Suppressor macrophage (primary cell): ENCODE measurements at places on chromosomes 7 and 10.

GRCh38 chr10:43083764-43084163, 6.9 kb downstream of the RET start:
- no peak for DNase-seq

- no peak for DNase-seq
Measured at GRCh38 chr7:151800391-151800790, 76.5 kb downstream of the PRKAG2 start.

GRCh38 chr10:14858338-14858960, 20.2 kb upstream of the SUV39H2 start:
- no peak for DNase-seq

- no peak for DNase-seq
Measured at GRCh38 chr10:69451784-69452251, 553 bp downstream of the TSPAN15 start.

DNA sequence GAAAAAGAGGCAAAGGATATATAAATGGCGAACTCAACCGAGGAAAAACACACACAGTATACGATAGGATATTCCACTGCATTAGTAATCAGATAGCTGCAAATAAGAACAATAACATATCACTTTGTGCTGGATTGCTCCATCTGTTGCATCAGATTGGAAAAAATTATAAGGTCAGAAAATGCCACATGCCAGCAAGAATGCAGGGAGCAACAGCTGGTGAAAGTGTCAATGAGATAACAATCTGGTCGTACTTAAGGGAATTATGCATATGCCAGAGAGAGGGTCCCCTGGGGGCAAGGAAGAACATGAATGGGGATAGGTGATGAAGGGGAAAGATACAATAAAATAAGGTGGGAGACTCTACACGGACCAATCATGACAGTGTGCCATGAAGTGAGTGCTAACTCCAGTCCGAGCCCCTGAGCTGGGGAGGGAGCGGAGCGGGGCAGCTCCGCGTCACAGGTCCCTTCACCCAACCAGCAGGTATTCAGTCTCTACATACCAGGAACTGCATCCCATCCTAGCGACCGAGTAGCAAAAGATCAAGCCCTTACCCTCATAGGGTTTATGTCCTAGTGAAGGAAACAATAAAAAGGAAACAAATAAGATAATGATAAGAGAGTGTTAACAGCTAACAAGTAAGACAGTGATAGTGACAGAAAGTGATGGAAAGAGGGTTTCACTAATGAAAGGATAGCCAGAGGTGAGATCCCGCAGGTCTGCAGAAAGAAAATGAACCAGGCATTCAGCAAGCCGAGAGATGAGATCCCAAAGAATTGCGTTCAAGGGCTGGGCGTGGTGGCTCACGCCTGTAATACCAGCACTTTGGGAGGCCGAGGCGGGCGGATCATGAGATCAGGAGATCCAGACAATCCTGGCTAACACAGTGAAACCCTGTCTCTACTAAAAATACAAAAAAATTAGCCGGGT, 9.4 kb downstream of the MPP7 start:
- DNase-seq, result no peak

GRCh38 chr10:68492118-68492517, 20.3 kb upstream of the DNA2 start:
- peak; percentile 84 for DNase-seq

DNA sequence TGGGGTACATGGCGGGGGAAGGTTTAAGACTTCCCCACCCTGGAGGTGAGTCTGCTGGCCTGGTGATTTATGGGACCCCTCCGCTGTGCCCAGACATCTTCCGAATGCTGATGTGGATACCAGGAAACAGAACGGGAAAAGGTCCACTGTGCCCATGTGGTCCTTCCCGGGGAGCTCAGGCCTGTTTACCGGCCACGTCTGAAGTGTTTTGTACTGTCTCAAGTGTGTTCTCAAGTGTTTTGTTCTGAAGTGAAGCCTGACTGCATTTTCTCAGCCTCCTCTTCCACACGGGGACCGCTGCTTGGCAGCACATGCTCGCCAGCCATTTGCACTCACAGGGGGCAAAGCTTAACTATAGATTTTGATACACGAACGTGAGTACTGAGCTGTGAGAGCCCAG, 127.2 kb downstream of the TEX36 start:
- DNase-seq, result no peak

DNA sequence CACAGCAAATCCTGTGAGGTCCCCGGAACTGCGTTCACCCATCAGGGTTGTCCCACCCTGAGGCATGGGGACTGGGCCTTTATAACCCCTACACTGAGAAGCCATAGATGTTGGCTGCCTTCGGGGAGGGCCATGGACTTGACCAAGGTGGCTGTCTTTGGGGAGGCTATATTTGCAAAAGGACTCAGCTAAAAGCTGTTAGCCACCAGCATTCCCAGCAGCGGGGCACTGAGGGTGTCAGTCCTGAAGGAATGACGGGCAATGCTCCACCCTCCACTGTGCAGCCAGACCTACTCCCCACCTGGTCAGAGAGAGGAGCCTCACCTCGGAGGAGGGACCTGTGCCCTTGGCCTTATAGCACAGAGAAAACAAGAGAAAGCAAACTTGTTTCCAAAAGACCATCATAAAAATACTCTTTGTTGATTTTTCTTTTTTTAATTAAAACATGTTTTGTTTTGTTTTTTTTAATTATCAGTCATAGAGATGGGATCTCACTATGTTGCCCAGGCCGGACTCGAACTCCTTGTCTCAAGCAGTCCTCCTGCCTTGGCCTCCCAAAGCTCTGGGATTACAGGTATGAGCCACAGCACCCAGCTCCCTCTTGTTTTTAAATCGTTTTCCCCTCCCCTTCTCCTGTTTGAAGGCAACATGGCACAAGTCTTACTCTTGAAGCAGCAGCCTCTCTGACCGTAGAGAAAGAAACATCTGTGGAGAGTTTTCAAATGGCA, 26.7 kb upstream of the CUX1 start:
- no peak for DNase-seq

- DNase-seq, result no peak
Measured at GRCh38 chr10:44911081-44911540, at the start of gene TMEM72. Gene TMEM72, plus strand, starts transcription at chr10:44911337. Its CDS starts 176 bp downstream, at chr10:44911513.

- no peak for DNase-seq
Measured at GRCh38 chr10:95464280-95464679, 96.9 kb downstream of the SORBS1 start.

- no peak for DNase-seq
Measured at GRCh38 chr10:5619362-5620211, 46.8 kb downstream of the ASB13 start.

DNA sequence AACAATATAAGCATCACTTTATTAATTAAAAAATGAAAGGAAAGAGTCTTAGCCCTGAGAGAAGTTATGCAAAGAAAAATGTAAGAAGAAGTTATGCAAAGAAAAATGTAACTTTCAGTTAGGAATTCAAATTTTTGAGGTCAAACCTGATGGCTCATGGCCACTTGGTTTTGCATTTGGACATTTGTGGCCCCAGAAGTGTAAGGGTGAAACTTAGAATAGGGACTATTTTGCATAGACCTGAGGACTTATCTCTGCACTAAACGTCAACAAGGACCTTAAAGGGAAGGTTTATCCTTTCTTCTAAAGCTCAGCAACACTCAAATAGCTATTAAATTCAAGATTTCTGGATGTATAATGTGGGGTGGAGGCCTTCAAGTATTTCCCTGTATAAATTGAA, 724.5 kb upstream of the POT1 start:
- no peak for DNase-seq

- no peak for DNase-seq
Measured at GRCh38 chr7:142338633-142339501, 81.0 kb upstream of the PRSS58 start.

- DNase-seq, result no peak
Measured at GRCh38 chr7:143399151-143399550, 9.5 kb downstream of the EPHA1 start.

- DNase-seq, result no peak
Measured at GRCh38 chr10:130740915-130741750, 570.4 kb downstream of the TCERG1L start.

GRCh38 chr7:77320714-77321113, 95.4 kb downstream of the GSAP start:
- no peak for DNase-seq

- no peak for DNase-seq
Measured at GRCh38 chr7:137474540-137475026, 131.1 kb upstream of the PTN start.

DNA sequence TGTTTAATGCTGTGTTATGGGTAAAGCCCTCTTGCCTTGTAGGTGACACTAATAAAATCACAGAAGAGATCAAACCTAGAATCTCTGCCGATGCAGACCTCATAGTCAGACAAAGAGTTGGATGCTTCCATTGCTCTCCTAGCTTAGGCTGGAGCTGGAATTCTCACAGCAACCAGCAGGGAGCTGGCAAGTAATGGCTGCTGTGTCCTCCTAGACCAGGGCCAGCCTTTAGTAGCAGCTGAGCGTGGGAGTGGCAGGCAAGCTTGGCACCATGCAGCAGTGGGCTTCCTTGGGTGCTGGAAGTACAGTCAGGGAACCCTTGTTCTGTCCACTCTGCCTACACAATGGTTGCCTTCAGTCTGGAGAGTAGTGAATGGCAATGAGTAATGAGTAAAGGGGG, 598.3 kb upstream of the GALNT17 start:
- DNase-seq, result no peak

DNA sequence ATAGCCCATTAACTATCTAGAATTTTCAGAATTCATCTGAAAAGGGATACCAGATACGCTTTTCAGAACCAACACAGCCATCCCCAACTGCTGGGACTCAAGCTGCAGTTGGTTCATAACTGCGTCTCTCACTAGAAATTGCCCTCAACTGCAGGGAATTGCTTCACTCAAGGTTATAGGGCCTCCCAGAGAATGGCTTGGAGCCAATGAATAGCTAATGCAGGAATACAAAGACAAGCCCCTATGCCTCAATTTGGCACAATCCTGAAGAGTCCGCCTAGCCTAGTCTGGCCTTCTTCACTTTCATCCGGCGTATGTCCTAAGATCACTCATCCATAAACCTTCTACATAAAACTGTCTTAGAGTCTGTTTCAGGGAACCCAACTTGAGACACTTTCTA, 164.0 kb downstream of the SKAP2 start:
- no peak for DNase-seq

GRCh38 chr10:100004805-100005510, 4.8 kb downstream of the DNMBP start:
- no peak for DNase-seq

DNA sequence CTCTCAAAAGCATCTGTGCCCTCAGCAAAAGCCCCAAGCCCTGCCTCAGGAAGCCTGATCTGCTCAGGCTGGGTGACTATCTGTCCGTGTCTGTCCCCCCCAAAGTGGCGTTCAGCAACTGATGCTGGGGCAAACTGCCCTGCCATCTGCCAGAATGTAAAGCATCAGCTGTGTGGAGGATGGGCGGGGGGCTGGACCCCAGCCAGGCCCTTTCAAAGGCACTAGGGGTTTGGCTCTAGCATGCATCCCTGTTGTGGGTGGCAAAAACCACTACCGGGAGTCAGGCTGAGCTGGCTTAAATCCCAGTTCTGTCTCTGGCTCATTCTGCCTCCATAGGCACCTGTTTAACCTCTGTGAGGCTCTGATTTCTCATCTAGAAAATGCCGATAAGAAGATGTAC, 35.5 kb downstream of the GPRIN2 start:
- DNase-seq, result no peak

DNA sequence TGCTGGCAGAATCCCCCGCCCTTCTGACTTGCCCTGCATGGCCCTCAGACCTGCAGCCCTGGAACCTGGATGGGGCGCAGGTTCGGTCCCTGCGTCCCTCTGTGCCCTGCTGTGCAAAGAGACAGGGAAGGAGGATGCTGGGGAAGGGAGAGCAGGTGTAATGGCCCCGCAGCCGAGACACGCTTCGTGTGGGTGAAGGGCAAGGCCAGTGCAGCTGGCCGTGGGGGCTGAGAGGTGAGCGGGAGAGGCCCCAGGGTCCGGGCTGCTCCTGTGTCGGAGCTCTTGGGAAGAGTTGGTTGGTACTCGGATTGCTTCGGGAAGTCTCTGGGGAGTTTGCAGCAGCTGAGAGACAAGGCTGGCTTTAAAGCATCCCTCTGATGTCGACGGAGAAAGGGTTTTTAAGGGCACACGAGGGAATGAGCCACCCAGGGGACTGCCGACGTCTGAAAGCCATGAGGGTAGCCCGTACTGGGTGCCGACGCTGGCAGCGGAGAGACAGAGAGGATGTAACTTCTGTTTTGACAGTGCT, 6.5 kb downstream of the ELFN1 start:
- DNase-seq, result no peak

GRCh38 chr7:136635751-136636150, 232.7 kb upstream of the CHRM2 start:
- DNase-seq, result no peak

DNA sequence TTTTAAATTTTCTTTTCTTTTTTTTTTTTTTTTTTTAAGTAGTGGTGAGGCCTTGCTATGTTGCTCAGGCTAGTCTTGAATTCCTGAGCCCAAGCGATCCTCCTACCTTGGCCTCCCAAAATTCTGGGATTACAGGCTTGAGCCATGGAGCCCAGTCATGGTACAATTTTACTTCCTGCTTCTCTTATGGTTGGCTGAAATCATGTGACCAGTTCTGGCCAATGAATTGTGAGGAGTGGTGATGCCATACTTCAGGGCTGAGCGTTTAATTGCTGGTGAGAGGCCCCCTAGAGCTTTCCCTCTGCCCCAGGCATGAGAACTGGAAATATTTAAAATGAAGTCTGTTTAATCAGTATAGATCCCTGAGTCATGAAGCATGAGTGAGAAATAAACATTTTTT, 22.2 kb upstream of the BAIAP2L1 start:
- peak; percentile 17 for DNase-seq
